Activated naive CD8-positive, alpha-beta T cell treated with anti-CD3 and anti-CD28 coated beads for 36 hours (primary cell): ENCODE measurements at places on chromosomes 12 and 14. TPM values are rescaled to one million over a fixed set of nuclear protein-coding genes. Genes with fewer than 3 reads are reported as not detected.

The LDHB gene
- 1,947 TPM for total RNA-seq

GRCh38 chr12:49871263-49871561, 28.3 kb upstream of the BCDIN3D start:
- no peak overlapping the region for H3K4me3 ChIP-seq
- no peaks in the 10 kb centered on the region for H3K4me1 ChIP-seq
- H3K27ac ChIP-seq, result no peak overlapping the region
- H3K27me3 ChIP-seq, result no peaks in the 10 kb centered on the region
- no peak for DNase-seq

- peaks cover 60% of the 10 kb centered on the region for H3K4me1 ChIP-seq
- peaks cover 36% of the 10 kb centered on the region for H3K36me3 ChIP-seq
- no peaks in the 10 kb centered on the region for H3K27me3 ChIP-seq
- peak overlapping the region; percentile 78 for H3K27ac ChIP-seq
These were observed 27.9 kb downstream of the PCNX1 start for GRCh38 chr14:70935135-70935534.

- no peak overlapping the region for H3K27ac ChIP-seq
- peaks cover 19% of the 10 kb centered on the region for H3K4me1 ChIP-seq
- H3K36me3 ChIP-seq, result peaks cover 35% of the 10 kb centered on the region
- H3K4me3 ChIP-seq, result no peak overlapping the region
- no peak for DNase-seq
- H3K27me3 ChIP-seq, result no peaks in the 10 kb centered on the region
These were observed 28.8 kb downstream of the YEATS4 start for GRCh38 chr12:69388371-69388770.

DNA sequence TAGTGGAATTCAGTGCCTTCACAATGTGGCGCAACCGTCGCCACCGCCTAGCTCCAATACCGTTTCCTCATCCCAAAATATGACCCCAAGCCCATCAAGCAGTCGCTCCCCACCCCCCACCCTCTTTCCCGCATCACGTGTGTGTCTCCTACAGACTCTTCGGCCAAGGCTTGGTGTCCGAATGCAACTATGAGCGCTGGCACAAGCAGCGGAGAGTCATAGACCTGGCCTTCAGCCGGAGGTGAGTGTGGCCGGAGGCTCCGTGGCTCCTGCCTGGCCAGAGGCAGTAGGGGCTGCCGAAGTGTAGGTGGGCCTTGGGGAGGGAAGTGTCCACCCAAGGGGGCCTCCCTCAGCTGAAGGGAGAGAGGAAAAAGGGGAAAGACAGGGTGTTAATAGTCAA, 15.8 kb downstream of the CYP46A1 start:
- peaks cover 5% of the 10 kb centered on the region for H3K27me3 ChIP-seq
- peaks cover 2% of the 10 kb centered on the region for H3K4me1 ChIP-seq
- H3K27ac ChIP-seq, result no peak overlapping the region
- no peak for DNase-seq
- peaks cover 10% of the 10 kb centered on the region for H3K36me3 ChIP-seq
- H3K4me3 ChIP-seq, result no peak overlapping the region

DNA sequence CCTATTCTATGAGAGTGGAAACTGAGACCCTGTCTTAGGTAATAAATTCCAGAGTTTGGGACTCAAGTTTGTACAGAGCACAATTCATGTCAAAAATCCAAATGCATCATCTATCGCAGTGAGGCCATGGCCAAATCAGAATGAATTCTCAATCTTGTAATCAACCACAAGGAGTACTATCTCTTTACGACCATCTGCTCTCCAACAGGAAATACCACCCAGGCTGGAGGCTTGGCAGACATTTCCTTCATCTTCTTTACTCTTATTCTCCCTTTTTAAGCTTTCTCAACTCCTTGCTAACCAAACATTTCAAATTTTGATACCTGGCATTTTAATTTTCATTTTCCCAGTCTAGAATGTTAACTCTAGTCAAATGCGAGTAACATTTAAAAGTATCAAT, 32.7 kb upstream of the RNU6-7 start:
- no peak for DNase-seq
- peaks cover 7% of the 10 kb centered on the region for H3K4me1 ChIP-seq
- no peaks in the 10 kb centered on the region for H3K36me3 ChIP-seq
- no peaks in the 10 kb centered on the region for H3K27me3 ChIP-seq
- no peak overlapping the region for H3K4me3 ChIP-seq
